ENCODE measurements at places on chromosomes 5 and 9.

GRCh38 chr5:179805529-179806249 is 977 bp downstream of the MGAT4B start:
- peak; percentile 56 for DNase-seq

- no peak for DNase-seq
Measured at GRCh38 chr5:62371409-62371808, 32.3 kb downstream of the DIMT1 start.

DNA sequence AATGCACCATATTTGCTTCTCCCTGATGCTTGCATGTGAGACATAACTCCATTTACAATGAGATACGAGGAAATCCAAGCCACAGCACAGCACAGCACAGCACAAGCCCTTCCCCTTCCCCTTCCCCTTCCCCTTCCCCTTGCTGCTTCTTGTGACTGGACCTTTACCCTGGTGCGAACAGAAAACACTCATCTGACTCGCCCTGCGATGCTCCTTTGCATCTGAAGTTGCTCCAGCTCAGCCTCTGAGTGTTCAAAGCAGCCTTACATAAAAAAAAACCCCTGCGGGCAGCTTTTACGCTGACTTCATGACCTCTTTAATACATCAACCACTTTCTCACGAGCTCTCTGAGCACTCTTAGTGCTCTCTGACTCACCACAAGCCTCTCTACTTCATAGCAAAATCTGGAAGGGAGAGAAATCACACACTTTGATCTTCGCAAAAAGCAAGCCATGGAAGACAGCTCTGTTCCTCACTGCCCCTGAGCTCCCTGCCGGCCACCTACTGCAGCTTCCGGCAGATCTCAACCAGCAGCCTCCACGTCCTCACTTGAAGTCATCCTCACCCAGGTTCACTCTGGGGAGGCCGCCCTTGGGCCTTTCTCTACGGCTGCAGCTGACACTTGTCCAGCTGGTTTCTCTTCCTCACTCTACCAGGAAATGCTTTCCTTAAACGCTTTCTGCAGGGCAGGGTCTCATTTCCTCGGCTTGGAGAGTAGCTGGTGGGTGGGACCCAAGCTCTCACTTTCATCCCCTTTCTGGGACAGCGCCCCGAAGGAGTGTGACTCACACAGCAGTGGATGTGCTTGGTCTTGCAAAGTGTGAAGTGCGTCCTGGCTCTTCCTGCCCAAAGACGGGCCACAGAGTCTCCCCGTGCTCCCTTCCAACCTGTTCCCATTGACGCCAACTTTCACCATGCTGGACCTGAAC is 5.3 kb downstream of the SLC34A1 start:
- DNase-seq, result peak; percentile 78

GRCh38 chr5:34858790-34859189 is 19.8 kb downstream of the TTC23L start:
- DNase-seq, result no peak

DNA sequence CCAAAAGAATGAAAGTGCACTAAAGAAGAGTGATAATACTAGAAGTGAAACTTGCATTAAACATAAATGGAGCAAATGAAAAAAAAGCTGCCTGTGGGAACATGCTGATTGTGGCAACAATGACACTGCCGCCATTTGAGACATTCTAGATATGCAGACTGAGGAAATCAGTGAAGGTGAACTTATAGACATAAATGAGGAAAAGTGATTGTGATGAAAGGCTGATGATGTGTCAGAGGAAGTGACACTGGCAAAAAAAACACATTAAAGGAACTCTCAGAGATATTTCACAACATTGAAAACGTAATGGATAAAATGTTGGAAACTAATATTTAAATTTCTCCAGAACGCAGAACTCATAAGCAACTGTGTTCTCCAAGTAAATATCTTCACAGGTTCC is 1.2 kb downstream of the ERCC8 start:
- DNase-seq, result no peak

GRCh38 chr9:37517923-37518322 is 32.2 kb downstream of the POLR1E start:
- DNase-seq, result no peak

- DNase-seq, result peak; percentile 81
Measured at GRCh38 chr9:33721674-33722358, 73.5 kb upstream of the PRSS3 start.

DNA sequence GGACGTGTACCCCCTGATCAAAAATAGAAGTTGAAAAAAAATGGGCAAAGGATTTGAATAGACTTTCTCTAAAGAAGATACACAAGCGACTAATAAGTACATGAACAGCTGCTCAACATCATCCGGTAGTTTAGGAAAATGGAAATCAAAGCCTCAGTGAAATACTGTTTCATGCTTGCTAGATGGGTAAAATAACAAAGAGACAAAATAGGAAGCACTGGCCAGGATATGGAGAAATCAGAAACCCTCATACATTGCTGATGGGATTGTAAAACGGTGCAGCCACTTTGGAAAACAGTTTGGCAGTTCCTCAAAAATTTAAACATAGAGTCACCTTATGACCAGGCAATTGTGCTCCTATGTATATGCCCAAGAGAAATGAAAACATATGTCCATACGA is 65.0 kb upstream of the SUB1 start:
- no peak for DNase-seq

- DNase-seq, result no peak
Measured at GRCh38 chr5:171127314-171127713, 181.7 kb upstream of the TLX3 start.

- DNase-seq, result no peak
Measured at GRCh38 chr5:139481122-139481533, 1.4 kb downstream of the STING1 start.

GRCh38 chr9:17609312-17610005 is 30.6 kb downstream of the SH3GL2 start:
- DNase-seq, result no peak

DNA sequence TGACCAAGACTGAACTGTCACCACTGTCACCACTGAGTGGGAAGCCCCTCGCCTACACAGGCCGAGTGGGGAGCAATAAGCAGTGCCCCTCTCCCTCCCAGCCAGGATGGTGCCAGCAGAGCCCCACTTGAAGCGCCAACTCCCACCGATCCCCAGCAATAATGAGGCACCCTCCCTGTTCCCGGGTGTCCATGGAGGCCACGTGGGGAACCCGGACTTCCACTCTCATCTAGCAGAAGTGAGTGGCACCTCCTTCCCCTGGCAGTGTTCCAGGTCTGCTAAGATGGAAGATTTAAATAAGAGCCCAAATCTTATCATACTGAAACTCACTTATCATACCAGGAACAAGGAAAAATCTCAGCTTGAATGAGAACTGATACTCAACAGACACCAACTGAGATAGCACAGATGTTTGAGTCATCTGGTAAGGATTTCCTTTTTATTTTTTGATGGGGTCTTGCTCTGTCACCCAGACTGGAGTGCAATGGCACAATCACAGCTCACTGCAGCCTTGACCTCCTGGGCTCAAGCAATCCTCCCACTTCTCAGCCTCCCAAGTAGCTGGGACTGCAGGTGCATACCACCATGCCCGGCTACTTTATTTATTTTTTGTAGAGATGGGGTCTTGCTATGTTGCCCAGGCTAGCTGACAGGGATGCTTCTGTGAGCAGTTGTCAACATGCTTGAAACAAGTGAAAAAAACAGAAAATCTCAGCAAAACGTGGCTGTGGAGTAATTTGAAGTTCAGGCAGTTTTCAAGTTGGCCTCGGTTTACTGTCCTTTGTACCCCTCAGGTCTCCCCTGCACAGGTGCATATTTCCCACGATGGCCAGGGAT is 29.6 kb upstream of the ASS1 start:
- no peak for DNase-seq

DNA sequence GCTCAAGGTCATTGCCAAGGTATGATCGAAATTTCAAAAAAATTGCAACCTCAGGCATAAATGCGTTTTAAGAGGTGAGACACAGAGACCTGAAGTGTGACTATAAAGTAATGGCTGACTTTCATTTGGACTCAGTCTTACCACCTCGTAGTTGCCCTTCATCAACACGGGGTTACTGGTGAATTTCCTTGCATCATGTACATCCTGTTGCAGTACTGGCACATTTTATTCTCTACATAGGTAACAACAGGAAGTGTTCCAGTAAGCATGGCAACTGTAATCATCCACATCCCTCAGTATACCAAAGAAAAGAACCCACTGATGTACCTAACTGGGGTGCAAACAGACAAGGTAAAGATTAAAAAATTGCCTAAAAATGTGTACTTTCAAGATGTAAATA is 29.3 kb downstream of the MOCS2 start:
- no peak for DNase-seq

GRCh38 chr9:61673664-61674381 is 484.0 kb downstream of the SPATA31A7 start:
- DNase-seq, result no peak

- DNase-seq, result no peak
Measured at GRCh38 chr9:137083394-137084004, 3.3 kb upstream of the MAN1B1 start.

DNA sequence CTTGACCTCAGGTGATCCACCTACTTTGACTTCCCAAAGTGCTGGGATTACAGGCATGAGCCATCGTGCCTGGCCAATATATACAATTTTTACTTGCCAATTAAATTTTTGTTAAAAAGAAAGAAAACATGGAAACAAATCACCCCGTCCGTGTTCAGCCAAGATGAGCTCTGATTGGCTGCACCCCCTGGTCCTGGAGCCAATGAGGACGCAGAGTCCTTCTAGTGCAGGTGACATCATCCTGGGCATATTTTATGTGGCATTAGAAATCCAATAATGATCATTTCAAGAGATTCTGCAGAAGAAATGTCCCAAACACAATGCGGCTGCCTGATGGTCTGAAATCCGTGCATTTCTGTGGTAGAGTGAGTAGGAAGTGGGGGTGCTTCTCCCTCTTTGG is 159.5 kb downstream of the GAPVD1 start:
- no peak for DNase-seq

DNA sequence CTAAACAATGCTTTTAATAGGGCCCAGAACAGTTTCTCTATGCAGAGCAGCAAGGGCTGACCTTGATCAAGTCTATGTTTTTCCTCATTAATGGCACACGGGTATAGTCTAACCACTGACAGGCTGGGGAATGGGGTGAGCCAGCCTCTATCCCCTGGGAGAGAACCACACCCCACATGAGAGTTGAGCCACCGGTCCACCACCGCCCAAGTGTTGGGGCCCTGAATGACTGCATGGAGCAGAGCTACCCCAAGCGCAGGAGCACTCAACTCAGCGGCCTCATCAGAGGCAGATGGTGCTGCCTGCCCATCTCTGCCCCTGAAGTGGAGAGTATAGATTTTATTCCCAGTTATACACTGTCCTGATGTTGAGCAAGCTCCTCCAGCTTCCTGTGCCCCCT is 247.9 kb upstream of the IRX1 start:
- DNase-seq, result no peak

- no peak for DNase-seq
Measured at GRCh38 chr5:28324174-28324573, 1285.8 kb upstream of the CDH9 start.

GRCh38 chr9:129697656-129698253 is 32.3 kb downstream of the PRRX2 start:
- no peak for DNase-seq

DNA sequence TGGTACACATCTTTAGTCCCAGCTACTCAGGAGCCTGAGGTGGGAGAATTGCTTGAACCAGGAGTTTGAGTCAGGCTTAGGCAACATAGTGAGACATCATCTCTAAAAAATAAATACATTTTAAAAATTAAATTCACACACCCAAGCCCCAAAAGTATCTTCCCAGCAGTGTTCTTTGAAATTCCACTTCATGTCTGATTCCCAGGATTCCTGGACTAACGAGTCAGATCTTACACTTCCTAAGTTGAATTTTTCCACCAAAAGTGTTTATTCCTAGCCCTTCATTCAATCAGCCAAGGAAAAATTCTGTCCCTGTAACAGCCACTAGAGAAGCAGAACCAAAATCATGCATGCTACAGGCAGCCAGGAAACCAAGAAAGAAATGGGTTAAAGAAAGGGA is 970.9 kb downstream of the EFNA5 start:
- DNase-seq, result no peak

GRCh38 chr9:127886401-127886972 is 9.0 kb upstream of the AK1 start:
- DNase-seq, result no peak

DNA sequence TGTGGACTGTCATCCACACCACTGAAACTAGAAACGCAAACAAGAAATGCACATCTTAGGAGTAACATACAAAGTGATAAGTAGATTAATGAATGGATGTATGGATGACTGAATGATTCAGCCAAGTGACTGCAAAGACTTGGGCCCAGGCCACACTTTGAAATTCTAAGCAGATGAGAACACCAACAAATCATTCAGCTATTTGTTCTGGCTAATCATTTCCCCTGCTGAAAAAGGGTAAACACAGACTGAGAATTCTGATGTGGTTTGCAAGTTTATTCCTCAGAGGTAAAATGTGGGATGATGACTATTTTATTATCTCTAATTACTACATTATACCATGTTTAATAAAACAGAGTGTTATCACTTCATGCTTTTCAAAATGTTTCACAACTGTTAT is 163.2 kb upstream of the ADAMTS16 start:
- no peak for DNase-seq

DNA sequence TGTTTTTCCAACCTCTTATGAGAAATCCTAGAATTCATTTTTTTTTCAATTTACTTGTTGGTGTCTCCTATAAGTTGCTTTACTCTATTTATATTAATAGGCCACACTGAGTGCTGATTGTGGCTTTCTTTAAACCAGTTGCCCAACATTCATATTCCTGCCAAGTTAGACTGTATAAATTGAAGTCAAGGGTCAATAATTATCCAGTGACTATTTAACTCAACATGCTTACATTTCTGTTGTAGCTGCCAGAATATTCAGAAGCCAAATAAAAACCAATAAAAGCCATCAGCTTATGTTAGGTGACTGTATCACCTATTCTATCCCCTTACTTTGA is 169.0 kb downstream of the PTPRD start:
- no peak for DNase-seq

- no peak for DNase-seq
Measured at GRCh38 chr9:108048406-108049025, 558.9 kb upstream of the KLF4 start.

GRCh38 chr5:55231029-55231918 is 2.1 kb downstream of the CCNO start:
- DNase-seq, result peak; percentile 19

GRCh38 chr5:72611118-72611730 is 104.0 kb upstream of the ZNF366 start:
- no peak for DNase-seq

- DNase-seq, result no peak
Measured at GRCh38 chr5:139864716-139865483, 69.3 kb downstream of the PSD2 start.

DNA sequence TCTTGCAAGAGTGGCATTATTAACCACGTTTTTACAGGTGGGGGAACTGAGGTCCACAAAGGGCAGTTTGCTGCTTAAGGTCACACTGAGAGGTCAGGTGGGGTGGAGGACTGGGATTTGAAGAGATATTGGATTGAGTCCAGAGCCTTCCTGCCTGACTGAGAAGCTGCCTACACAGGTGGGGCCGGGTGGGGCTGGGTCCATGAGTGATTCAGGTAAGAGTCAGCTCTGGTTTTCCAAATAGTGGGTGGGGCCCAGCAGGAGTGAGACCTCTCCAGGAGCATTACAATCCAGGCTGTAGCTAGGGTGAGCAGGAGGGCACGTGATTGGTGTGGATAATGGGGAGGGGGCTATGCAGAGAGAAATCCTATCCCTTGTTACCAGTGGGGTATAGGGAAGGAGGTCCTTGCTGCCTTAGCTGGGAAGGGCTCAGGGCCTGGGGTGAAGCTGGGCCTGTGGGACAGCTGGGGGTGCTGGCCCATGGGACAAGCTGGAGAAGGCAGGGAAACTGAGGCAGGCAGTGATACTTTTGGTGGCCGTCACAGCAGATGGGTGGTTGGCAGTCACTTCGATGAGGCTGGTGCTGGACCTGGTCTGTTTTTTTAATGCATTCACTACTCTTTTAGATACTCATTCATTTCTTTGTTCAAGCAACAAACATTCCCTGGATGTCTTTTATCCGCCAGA is 2.9 kb upstream of the PTGS1 start:
- DNase-seq, result no peak
